CD14-positive monocyte (primary cell): ENCODE measurements at places on chromosomes 16 and 17.

GRCh38 chr17:43591779-43592562, 45.8 kb upstream of the ETV4 start:
- no peak for DNase-seq

- DNase-seq = no peak
These were observed 130.7 kb downstream of the C16orf95 start for GRCh38 chr16:87186446-87186845.

GRCh38 chr17:79707931-79708891, 22.5 kb upstream of the ENPP7 start:
- peak; percentile 44 for DNase-seq

- peak; percentile 46 for DNase-seq
These were observed 248.8 kb upstream of the TBX2 start for GRCh38 chr17:61150686-61151299.

GRCh38 chr16:22250522-22250921, 44.4 kb downstream of the EEF2K start:
- DNase-seq = no peak

DNA sequence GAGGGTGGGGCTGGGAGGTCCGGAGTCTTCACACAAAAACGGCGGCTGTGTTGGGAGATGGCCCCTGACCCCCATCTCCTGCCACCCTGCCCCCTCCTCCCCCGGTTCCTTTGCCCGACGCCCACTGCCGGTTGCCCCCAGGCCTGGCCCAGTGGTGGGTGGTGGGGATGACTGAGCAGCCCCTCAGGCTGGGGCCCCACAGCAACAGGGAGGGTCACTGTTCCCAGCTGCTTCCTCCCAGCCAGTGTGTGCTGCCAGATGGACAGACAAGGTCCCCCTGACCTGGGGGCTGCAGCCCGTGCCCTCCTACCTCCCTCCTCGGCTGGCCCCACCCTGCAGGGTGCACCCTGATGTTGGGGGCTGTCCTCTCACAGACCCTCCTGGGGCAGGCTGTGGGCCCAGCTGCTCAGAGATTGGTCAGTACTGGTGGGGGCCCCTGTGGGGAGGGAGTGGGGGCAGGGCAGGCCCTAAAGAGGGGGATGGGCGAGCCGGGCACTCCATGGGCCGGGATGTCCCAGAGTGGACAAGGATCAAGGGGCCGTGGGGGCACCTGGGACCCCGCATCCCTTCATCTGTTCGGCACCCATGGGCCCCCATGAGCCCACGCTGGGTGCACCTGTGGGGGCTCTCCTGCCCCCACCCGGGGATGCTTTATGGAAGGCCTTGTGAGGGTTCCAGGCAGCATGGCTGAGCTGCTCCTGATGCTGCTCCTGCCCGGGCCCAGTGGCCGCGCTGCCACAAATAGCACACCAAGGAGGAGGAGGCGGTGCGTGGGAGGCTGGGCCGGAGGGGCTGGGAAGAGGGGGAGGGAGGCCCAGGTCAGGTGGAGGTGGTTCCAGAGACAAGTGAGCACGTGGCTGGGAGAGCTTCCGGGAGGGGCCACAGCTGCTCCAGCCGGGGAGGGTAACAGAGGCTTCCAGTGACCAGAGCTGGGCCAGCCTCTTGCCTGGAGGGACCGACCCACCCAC, 5.1 kb downstream of the C1QTNF8 start:
- DNase-seq = no peak

- peak; percentile 46 for DNase-seq
These were observed 16.4 kb upstream of the GLG1 start for GRCh38 chr16:74623214-74623838.

DNA sequence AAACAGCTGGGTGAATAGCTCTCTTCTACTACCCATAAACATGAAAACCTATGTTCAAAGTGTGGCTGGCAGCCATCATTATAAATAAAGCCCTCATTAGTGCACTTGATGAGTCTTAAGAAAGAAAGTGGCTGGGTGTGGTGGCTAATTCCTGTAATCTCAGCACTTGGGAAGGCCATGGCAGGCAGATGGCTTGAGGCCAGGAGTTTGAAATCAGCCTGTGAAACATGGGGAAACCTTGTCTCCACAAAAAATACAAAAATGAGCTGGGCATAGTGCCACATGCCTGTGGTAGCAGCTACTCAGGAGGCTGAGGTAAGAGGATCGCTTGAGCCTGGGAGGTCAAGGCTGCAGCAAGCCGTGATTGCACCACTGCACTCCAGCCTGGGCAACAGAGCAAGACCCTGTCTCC, 28.3 kb upstream of the APPBP2 start:
- DNase-seq = no peak

GRCh38 chr17:49148171-49148570, 15.6 kb downstream of the B4GALNT2 start:
- no peak for DNase-seq

GRCh38 chr17:82412535-82413520, 5.3 kb upstream of the HEXD start:
- DNase-seq = no peak

DNA sequence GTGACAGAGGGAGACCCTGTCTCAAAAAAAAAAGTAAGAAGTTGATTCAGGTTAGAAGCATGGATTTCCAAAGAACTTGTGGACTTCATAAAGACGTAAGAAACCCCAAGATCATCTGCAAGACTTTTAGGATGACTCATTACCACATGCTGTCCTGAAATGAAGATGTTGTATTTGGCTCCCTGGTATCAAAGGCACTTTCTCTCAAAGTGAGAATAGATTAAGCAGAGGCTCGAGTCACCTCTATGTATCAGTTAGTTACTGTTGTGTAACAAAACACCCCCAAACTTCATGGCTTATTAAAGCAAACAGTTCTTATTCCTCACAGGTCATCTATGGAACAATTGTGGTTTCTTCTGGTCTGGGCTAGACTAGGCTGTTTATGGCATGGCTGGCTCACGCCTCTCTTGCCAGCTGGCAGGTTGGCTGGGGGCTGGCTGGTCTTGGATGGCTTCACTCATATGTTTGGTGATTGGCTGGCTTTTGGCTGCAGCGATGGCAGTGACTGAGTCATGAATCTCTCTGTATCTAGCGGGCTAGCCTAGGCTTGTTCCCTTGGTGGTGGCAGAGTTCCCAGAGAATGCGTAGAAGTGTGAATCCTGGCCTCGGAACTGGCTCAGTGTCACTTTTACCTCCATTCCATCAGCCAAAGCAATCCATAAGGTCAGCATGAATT, 60.4 kb upstream of the MSI2 start:
- no peak for DNase-seq

GRCh38 chr16:9422762-9423513, 331.5 kb downstream of the HAPSTR1 start:
- DNase-seq = no peak
